ENCODE measurements at places on chromosomes 13 and 19.

DNA sequence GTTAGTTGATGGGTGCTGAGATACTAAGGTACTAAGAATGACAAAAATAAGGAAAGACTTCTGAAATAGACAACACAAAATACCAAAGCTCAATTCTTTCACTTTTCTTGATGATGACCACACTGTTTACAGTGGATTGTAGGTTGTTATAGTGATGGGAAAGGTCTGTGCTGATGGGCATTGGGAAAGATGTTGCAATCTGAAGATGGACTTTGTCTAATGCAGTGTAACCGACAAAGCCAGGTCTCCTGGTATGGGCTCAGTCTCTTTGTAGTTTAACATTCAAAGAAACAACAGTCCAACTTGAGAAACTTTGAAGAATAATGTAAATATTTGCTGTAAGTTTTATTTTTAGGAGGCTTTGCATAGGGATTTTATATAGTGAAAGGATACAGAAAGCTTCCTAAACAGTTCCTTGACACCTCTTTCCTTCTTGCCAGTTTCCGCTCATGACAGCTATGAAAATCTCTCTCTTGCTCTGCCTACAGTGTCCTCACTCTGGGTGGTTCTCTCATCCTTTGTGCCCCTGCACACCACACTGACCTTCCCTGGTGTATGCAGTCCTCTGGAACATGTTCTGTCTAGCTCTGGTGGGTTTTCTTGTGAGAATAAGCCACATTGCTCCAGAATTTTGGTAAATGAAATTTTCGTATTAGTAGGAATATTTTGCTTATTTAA lies 172.2 kb downstream of the KCNRG start:
- no peak for DNase-seq

GRCh38 chr13:94711561-94712286 lies 621 bp downstream of the SOX21 start:
- no peak for DNase-seq

DNA sequence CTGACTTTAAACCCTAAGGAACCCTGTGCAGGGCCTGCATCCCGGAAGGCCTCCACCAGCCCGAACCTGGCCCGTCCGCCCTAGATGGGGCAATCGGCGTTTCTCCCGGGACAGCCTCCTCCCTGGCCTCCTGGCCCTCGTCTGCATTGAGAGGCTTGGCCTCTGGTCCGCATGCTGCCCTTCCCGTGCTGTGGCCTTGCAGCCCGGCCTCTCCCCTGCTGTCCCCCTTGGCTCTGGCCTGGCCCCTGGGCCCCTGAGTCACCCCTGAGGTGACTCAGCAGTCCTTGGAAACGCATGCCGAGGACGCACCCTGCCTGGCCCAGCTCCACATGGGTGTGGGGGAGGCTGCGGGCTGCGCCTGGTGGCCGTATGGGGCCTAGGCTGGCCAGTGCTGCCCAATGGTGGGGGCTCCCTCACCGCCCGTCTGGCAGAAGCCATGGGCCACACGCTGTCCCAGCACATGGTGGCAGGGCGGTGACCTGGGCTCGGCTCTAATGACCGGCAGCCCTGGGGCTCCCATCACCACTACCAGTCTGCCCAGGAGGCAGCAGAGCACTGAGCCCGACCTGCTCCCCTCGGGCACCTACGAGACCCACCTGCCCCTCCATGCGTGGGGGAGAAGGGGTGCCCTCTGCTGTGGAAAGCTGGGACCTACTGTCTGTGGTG lies 25.7 kb downstream of the SH3GL1 start:
- DNase-seq: no peak

DNA sequence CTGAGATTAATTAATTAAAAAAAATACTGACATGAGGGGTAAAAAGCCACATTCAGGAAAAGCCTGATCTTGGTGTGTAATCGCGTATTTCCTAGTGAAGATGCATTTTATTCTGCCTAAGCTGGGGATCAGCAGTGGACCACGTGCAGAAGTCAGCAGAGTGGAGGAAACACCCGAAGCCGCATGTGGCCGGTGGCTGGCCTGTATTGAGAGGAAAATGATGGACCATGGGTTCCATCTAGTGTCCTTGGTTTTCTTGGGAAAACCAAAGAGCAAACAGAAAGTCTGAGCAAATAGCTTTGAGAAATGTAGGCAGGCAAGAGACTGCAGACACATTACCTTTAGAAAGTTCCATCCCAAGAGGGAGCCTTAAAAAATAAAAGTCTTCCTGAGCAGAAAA lies 23.7 kb upstream of the SHISA2 start:
- no peak for DNase-seq

DNA sequence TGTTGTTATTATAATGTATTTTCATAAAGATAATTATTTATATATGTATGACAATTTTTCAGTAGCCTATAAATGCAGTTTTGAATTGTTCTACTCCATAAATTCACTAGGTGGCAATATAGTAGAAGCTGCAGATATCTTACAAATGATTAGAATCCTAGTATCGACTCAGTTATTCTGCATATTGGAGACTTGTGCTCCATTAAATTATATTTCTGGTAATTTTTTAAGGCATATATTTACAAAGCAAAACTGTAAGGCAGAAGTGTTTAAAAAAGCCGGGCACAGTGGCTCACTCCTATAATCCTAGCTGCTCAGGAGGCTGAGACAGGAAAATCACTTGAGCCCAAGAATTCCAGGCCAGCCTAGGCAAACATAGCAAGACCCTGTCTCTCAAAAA lies 58.7 kb downstream of the DPY19L3 start:
- no peak for DNase-seq

DNA sequence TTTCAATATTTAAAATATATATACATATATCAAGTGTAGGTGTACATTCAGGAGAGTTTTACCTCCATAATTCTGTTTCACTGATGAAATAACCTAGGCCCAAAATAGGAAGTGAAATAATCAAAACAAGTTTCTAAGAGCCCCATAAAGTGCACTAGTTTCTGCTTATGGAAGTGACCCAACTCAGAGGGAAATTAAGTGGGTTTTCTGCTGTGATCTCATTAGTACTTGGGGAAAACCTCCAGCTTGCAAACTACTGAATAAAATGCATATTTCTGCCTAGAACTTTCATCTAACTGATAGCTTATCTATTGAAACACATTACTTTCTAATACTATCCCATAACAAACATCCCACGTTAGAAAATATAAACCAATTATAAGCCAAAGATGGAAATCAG lies 45.4 kb upstream of the MIR17HG start:
- no peak for DNase-seq

GRCh38 chr13:42380420-42381164 lies 108.6 kb downstream of the AKAP11 start:
- DNase-seq: no peak

DNA sequence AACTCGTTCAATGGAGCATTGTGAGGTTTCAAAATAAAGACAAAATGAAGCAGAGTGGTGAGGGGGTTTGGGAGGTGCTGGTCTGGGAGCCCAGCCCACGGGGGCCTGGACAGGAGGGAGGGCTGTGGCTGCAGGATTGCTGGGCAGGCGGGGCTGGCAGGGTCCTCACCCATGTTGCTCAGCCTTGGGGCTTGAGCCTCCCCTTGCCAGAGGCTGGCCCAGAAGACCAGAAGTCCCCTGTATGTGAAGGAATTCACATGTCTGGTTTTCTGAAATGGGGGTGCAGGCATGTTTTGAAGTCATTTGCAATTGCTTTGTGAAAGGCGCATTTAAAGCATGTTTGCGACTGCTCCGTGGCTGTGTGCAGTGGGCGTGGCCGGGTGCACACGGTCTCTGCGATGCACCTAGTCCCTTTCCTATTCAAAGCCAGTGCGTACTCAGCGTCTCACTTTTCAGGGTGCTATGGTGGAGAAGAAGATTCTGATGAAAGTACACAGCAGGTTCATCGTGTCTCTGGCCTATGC lies 2.3 kb downstream of the GRK1 start:
- peak; percentile 48 for DNase-seq
